IMR-90 (cell line): ENCODE measurements at places on chromosomes 4 and X. TPM values are rescaled to one million over a fixed set of nuclear protein-coding genes. Genes with fewer than 3 reads are reported as not detected.

DNA sequence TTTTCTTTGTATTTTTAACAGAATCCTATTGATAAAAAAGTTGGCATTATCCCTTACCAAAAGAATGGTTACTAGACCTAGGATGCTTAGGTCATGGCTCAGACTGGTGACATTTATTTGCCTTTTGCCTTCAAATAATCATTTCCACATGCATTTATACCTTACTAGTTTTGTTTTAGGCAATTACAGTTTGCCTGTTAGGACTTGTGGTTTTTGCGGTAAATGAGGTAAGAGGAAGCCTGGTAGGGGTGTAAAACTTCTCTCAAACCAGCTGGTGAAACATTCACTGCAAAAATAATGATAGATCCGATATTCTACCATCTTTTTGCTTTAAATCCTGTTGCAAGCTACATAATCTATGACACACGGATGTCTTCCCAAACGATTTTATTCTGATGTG is 12.1 kb downstream of the LAMP2 start:
- DNase-seq, result peak; percentile 21

DNA sequence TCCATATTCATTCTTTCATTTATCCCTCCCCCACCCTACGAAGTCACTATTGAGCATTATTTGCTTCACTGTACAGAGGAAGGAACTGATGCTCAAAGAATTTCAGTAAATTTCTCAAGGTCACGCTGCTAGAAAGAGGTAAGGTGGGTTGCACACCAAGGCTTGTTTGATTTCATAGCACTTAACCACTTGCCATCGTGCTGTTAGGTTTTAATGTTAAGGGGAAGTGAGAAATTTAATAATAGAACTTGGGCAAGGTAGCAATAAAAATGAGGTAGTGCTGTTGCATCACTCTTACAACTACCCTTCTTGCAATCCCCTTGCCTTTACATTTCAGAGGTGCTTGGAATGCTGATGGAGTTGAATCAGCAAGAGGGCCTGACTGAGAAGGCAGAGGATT is 343.1 kb downstream of the MID1IP1 start:
- no peak for DNase-seq

- no peak for DNase-seq
These were observed 197.0 kb downstream of the ASB9 start for GRCh38 chrX:15072880-15073279.

DNA sequence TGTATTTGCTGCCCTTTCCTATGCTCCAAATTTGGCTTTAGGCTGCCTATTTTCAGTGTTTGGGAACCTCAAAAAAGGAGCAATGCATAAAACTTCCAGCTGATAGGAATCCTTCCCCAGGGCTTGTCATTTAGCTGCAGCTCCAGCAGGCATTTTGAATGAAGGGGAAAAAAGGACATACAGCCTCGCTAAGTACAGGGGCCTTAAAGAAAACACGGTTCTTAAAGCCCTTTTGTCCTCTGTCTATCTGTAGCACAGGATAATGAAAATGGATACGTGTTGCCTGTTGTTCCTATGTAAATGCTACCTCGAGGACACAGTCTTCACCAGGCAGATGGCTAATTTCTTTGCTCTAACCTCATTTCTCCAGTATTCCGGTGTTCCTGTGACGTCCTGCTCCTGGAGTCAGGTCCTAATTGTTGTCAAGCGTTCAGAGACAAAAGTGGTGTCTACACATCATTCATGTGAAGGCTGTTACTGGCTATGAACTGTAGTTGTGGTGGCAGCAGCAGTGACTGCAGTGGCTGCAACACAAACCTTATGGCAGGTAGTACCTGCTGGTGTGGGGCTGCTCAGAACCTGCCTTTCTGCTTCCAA is 117.4 kb downstream of the MGST2 start:
- DNase-seq, result no peak

GRCh38 chr4:187586892-187587291 is 408.7 kb upstream of the ZFP42 start:
- no peak for DNase-seq

DNA sequence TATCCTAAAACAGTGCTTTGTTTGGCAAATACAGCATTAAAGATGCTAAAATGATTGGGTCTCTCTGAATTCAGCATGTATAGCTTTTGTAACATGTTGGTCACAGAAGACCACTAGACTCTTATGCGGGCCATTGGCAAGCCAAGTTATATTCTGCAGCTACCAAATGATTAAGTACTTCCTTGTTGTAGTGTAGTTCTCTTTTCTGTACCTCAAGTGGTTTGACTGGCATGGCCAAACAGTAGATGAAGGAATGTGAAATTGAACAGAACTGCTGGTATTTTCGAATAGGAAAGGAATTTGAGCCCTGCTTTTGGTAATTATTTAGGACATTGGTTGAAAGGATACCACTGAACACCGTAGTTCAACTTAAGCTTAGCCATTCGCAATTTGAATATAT is 193.9 kb upstream of the GPC4 start:
- no peak for DNase-seq

DNA sequence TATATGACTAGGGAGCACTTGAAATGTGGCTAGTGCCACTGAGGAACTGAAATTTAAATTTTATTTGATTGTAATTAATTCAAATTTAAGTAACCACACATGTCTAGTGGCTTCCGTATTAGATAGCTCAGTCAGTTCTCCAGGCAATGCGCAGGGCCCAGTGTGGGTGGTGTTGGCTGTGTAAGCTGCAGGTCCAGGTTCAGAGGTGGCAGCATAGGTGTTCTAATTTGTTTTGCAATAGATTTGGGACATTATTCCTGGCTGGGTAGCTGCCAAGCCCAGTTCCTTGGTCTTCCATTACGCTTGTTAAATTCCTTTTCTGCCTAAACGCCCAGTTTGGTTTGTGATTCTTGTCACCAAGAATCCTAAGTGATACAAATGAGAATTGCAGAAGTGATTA is 79.5 kb downstream of the FAM184B start:
- no peak for DNase-seq

- peak; percentile 75 for DNase-seq
These were observed 64.2 kb downstream of the SPINK2 start for GRCh38 chr4:56757261-56757746.

- DNase-seq, result no peak
These were observed 64.4 kb downstream of the DDX60L start for GRCh38 chr4:168415911-168416310.

DNA sequence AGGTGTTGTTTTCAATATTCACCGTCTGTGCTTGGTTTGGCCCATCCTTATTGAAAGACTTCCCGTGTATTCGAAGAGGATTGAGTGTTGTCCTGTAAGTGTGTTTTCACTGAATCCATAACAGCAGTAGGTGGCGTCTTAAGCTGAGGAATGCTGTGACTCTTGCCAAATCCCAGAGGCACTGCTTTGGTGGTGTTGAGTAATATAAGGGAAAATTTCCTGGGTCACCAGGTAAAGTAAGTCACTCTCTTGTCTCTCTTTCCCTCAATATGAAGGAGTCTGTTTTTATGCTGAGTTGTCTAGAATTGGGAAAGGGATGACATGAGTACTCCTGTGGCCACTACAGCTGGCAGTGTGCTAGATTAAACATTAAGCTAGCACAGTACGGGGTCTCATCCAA is 146.7 kb upstream of the ZXDB start:
- no peak for DNase-seq

GRCh38 chr4:168163106-168163505 is 70.8 kb downstream of the ANXA10 start:
- no peak for DNase-seq

The ARL9 gene
- total RNA-seq, result 0.18 and 0.28 TPM in 2 replicates

The KIT gene
- total RNA-seq, result 5.9 and 6.9 TPM in 2 replicates

The RAB33A gene
- total RNA-seq, result 0.83 and 1.6 TPM in 2 replicates

DNA sequence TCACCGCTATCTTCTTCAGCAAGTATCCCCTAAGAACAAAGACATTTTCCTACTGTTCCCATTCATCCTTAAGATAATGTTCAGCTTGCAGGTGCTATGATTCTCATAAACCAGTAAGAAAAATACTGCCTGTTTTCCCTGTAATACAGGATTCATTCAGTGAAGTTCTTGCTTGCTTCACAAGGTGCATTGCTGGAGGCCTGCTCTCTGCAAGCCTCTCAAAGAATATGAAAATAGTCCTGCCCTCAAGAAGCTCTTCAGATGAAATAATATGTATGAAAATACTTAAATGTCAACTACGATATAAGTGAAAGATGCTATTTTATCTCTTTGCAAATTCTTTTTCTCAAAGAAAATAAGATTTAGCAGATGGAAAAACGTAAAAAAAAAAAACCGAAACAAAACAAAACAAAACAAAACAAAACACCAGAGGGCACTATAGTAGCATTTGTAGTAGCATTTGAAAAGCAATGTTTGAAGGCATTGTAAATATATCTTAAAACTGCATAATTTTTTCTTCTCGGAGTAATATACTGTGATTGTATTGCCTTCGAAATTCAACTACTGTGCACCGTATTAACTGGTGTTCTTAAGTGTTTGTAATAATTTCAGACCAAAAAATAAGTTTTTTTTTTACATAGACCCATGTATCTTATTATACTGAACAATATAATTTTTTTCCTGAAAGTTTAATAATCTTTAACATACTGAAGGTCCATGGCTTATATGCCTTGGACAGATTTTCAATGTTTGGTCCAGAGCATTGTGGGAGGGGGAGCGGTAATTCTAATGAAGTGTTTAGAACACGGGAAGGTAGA is 26.0 kb downstream of the ADH4 start:
- peak; percentile 35 for DNase-seq

DNA sequence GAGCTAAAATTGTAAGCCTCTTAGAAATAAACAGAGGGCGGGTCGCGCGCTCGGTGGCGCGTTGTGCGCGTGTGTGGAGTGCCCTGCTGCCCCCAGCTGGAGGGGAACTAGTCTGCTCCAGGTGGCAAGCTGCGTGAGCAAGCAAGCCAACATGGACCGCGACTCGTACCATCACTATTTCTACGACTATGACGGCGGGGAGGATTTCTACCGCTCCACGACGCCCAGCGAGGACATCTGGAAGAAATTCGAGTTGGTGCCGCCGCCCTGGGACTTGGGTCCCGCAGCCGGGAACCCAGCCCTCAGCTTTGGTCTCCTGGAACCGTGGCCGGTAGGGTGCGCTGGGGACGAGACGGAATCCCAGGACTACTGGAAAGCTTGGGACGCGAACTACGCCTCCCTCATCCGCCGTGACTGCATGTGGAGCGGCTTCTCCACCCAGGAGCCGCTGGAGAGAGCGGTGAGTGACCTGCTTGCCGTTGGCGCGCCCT is 66.1 kb downstream of the DNAAF6 start:
- no peak for DNase-seq

- peak; percentile 2 for DNase-seq
These were observed 91.5 kb downstream of the GEMIN8 start for GRCh38 chrX:13938051-13938828.

GRCh38 chrX:128931071-128931470 is 592.2 kb downstream of the SMARCA1 start:
- DNase-seq, result no peak

The SRPX gene
- total RNA-seq, result 35.5 and 39.2 TPM in 2 replicates

The GNRHR gene
- not detected in 2 replicates for total RNA-seq

DNA sequence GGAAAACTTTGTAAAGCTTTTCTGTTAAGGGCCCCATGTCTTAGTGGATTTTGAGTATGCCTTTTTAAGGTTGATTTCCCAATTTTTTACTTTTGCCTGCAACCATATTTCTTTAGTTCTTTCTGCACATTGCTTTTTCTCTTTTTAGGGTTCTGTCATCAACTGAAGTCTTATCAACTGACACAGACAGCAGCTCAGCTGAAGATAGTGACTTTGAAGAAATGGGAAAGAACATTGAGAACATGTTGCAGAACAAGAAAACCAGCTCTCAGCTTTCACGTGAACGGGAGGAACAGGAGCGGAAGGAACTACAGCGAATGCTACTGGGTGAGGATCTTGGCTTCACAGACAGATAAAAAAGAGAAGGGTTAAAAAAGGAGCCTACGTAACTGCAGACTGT is 27.8 kb downstream of the TAF1 start:
- DNase-seq, result no peak

DNA sequence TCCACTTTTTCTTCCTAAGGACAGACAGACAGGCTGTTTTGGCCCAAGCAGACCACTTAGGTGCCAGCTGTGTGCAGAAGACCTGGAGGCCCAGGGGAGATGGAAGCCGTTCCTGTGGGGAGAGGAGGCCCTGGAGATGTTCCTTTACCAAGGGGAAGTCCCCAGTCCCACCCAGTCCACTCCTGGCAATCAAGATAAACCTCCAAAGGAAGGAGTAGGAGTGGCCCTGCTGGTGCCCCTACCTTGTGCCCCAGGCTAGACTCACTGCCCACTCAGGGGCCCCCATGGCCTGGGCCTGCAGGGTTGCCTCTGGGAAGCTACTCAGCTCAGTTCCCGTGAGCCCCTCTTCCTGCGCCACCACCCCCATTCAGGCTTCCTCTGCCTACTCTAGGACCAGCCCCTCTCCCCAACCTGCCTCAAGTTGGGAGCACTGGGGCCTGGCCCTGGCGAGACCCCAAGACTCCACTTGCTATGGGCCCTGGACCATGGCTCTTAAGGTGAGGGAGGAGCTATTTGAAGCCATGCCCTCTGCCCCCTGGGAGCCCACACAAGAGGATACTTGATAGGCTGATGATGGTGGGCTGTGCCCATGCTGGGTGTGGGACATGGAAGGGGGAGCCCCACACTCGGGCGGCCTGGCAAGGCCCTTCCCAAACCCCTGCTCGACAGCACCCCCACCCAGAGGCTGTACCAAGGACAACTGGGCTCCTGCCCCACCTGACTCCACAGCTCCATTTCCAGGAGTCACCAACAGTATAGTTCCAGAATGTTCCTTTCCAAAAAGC is 24.8 kb upstream of the RNF4 start:
- DNase-seq, result no peak

The MOSPD2 gene
- total RNA-seq, result 22.2 and 27.8 TPM in 2 replicates

DNA sequence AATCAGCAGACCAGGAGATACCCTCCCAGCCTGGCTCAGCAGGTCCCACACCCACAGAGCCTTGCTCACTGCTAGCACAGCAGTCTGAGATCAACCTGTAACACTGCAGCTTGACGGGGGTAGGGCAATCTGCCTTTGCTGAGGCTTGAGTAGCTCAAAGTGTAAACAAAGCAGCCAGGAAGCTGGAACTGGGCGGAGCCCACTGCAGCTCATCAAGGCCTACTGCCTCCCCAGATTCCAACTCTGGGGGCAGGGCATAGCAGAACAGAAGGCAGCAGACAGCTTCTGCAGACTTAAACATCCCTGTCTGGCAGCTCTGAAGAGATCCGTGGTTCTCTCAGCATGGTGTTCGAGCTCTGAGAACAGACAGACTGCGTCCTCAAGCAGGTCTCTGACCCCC is 15.1 kb upstream of the GABRA2 start:
- peak; percentile 59 for DNase-seq

GRCh38 chr4:168619266-168619631 is 122.4 kb downstream of the PALLD start:
- peak; percentile 43 for DNase-seq

DNA sequence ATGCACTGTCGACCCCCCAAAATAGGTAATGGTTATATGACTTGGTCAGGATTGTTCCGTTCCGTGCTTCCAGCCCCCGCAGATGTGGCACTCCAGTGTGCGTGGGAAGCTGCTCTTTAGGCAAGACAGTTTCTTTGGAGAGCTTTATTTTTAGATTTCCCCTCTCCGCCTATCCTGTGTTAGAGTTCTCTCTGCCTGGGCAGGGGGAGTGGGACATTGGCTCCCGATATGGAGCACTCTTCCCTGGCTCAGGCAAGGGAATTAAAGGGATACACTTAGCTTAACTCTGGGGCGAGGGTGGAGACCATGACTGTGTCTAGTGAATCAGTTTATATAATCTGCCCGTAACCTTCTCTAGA is 36.0 kb downstream of the DLG3 start:
- DNase-seq, result no peak
